ENCODE measurements at places on chromosomes 12 and 14.

DNA sequence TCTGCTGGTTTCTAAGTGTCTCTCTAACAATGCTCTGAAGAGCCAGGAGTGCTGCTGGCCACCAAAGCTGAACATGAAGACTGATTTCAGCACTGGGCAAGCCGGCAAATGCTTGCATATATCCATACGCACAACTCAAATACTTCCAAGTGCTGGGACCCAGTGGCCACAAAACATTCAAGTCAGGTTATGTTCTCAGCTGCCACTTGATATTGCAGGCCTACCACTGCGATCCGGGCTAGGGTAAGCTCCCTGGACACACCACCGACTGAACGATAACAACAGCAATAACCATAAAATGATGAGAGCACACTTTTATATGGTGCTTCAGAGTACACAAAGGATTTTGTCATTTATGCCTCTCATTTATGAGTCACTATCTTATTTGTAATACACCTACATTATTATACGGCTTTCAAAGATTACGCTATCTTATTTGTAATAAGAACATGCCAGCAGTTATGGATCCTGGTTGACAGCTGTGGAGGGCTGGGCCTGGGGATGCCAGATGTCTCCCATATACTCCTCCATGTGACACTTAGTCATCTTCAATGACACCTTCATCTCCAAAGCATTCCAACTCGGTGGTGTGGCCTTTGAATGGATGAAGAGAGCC lies 35.5 kb downstream of the CRACR2A start:
- DNase-seq, result no peak

- no peak for DNase-seq
These were observed 73.4 kb downstream of the CAPZA3 start for GRCh38 chr12:18811273-18811672.

DNA sequence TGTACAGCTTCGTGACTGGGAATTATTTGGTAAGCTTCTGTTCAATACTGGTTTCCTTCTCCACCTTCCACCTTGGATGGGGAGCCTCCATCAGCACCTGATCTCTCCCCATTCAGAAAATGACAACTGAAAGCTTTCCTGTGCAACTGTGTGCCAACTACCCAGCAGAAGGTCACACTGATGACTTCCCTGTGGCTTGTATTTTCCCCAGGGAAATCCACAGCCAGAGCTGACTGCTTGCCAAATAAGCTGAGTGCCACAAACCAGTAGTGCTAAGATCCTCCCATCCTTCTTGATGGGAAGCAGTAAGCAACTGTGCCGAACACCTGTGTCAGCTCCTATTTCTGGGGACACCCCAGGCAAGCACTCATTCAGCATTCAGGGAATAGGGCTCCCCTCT lies 257.2 kb upstream of the SOX5 start:
- DNase-seq, result no peak

DNA sequence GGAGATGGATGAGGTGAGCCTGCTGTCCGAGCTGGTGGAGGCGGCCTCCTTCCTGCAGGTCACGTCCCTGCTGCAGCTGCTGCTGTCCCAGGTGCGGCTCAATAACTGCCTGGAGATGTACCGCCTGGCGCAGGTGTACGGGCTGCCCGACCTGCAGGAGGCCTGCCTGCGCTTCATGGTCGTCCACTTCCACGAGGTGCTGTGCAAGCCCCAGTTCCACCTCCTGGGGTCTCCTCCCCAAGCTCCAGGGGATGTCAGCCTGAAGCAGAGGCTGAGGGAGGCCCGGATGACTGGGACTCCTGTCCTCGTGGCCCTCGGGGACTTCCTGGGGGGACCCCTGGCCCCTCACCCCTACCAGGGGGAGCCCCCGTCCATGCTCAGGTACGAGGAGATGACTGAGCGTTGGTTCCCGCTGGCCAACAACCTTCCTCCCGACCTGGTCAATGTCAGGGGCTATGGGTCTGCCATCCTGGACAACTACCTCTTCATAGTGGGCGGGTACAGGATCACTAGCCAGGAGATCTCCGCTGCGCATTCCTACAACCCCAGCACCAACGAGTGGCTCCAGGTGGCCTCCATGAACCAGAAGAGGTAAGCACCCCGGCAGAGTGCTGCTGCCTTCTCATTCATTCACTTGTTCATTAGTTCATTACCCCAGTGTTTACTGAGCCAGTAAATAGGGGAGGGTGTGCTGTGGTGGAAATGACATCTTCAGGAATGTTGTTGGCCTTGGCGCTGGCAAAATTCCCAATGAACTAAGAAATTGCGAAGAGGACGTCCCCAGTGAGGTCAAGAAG lies 774 bp upstream of the MANSC4 start:
- DNase-seq, result peak; percentile 43

DNA sequence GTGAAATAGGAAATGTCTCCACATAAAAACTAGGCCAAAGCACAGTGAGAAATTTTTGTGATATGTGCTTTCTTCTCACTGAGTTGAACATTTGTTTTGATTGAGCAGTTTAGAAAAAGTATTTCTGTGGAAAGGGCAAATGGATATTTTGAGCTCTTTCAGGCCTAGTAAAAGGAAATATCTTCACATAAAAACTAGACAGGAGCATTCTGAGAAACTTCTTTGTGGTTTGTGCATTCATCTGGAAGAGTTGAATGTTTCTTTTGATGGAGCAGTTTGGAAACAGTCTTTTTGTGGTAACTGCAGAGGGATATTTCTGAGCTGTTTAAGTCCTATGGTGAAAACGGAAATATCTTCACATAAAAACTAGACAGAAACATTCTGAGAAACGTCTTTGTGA lies 582.7 kb upstream of the ALG10B start:
- DNase-seq, result no peak

GRCh38 chr14:20934148-20934762 lies 21.0 kb upstream of the RNASE2 start:
- DNase-seq, result peak; percentile 31

- DNase-seq, result peak; percentile 88
These were observed 1.6 kb upstream of the TXNRD1 start for GRCh38 chr12:104213952-104214351.

- DNase-seq, result no peak
These were observed 168.1 kb downstream of the SLC38A4 start for GRCh38 chr12:46657453-46658411.

GRCh38 chr14:103597623-103598377 lies 31.2 kb upstream of the KLC1 start:
- DNase-seq, result peak; percentile 97

- no peak for DNase-seq
These were observed 74.9 kb upstream of the BCAT1 start for GRCh38 chr12:25023808-25024207.

GRCh38 chr12:90757957-90758356 lies 197.0 kb downstream of the CCER1 start:
- no peak for DNase-seq

DNA sequence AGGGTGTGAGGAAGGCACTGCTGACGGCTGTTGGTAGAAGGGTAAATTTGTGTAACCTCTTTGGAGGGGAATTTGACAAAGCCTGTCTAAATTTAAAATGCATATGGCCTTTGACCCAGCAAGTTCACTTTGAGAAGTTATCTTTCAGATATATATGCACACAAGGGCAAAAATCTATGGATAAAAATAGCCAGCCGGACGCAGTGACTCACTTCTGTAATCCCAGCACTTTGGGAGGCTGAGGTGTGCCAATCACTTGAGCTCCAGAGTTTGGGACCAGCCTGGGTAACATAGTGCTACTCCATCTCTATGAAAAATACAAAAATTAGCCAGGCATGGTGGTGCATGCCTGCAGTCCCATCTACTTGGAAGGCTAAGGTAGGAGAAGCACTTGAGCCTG lies 13.4 kb downstream of the UBC start:
- no peak for DNase-seq

DNA sequence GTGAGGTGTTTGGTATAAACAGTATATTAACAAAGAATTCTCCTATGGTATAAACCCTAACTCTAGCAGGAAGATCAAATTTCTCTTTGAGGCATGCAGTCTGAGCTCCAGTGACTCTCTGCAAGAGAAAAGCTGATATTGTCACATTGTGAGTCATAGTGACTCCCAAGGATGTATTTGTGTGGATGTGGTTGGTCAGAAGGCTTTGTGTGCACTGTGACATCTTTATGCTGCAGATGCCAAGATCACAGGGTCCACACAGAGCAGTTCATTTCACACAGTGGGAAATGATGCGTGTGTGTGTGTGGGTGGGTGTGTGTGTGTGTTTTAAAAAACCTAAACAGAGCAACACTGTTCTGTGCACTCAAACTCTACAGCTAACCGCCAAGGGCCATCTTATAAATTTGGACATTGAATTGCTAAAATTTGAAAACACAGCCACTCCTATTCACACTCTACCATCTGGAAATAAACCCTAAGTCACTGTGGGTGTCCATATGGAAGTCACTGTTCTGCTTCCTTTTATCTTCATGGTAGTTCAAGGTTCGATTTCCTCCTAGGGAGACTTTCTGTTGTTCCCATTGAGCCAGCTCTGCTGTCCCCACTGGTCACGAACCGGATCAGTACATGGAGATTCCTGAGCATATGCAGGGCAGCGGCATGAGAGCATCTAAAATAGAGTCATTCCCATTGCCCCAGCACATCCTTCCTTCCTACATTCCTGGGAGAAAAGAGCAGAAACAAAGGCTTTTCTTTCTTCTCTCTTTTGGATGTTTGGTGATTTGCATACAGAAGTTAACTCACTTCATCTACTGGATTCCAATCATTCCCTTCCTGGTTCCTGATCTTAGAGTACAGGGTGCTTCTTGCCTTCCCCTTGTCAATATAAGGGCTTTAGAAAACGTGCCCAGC lies 727.6 kb downstream of the DIO2 start:
- no peak for DNase-seq

DNA sequence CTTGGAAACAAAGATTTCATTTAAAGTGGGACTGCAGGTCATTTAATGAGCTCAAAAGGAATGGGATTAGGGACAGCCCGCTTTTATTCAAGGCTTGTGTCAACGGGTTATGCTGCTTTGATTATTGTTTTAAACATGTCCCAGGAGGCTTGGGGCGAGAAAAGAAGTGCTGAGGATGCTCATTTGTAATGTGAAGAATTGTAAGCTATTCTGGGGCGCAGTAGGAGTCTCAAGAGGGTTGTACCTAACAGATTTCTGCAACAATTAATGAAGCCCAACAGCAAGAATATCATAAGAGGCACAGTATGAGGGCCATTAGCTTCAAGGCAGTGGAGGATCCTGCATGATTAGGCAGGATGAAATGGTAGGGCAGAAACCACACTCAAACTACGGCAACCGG lies 122.5 kb downstream of the KTN1 start:
- DNase-seq, result no peak

DNA sequence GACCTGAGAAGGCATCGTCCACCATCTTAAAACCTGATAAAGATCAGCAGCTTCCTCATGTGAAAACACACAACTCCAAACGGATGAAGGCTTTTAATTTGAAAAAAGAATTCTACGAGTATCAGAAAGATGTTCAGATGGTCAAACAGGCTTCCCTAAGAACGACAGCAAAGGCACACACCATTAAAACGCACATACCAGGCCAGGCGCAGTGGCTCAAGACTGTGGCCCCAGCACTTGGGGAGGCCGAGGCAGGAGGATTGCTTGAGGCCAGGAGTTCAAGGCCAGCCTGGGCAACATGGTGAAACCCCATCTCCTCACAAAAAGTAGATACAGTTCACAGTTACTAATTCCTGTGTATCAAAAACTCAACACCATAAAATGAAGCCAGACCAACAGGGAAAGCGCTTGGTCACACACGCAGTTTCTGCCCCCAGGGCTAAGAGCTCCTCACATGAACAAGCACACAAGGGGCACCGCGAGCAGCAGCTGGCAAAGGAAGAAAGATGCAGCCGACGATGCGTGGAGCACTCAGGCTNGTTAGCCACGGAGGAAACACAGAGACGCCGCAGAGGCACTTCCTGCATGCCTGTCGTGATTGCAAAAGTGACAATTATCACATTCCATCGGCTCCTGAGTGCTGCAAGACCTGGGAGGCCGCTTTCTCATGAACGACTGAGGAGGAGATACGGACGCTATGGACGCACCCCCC lies 78.0 kb downstream of the NOC4L start:
- peak; percentile 38 for DNase-seq

- no peak for DNase-seq
These were observed 80.0 kb upstream of the STAC3 start for GRCh38 chr12:57330992-57331391.

- no peak for DNase-seq
These were observed 124.4 kb downstream of the RIMBP2 start for GRCh38 chr12:130591736-130592135.

DNA sequence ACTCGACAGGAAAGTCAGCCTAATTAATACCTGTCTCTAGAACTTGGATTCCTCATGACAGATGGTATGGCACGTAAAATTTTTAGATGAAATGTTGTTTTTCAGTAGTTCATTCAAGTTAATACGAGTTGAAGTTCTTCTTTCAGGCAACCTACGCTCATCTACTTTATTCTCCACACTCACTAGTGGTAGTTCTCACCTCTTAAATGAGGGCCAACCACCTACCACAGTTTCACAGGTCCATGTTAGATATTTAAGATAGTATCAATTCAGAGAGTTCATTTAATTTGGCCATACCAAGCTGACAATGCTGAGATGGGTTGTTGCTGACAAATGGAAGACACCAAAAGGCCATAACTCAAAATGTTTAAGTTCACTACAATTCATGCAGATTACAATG lies 50.6 kb downstream of the NIN start:
- no peak for DNase-seq

GRCh38 chr14:70057519-70058136 lies 131.1 kb downstream of the SLC8A3 start:
- DNase-seq, result no peak

GRCh38 chr12:75690296-75690955 lies 179.0 kb upstream of the KRR1 start:
- DNase-seq, result peak; percentile 89

DNA sequence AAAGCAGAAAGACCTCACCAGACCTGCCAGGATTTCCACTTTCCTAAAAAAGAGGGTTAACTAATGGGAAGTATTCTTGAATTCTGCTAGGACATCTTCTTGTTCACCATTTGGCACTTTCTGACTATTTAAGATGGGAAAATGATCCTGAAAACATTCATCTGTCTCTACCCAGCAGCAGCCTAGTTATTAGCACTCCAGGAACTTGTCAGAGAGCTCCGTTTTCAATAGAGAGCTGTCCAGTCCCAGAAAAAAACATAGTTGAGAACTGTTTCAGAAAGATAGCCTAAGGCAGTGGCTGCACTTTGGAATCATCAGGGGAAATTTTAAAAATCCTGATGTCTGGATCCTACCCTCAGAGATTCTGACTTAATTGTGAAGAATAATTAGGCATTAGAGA lies 22.1 kb upstream of the CEP83 start:
- DNase-seq, result no peak

DNA sequence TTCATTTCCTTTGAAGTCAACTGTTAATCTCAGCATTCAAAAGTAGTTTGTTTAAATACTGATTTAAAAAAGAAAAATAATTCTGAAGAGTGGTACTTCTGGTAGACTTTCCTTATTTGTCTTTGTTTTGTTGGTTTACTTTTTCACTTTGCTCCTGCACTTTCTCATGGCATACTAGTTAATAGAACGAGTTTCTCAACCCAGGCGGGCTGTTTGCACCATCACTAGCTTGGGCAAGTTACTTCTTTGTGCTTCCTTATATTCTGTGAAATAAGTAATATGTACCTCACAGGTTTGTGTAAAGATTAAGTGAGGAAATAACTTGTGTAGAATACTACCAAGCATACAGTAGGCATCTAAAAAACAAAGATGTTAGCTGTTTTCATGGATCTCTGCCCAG lies 45.5 kb downstream of the SLC38A6 start:
- DNase-seq, result no peak

GRCh38 chr12:42124764-42125387 lies 19.8 kb downstream of the GXYLT1 start:
- DNase-seq, result no peak

- no peak for DNase-seq
These were observed 267.3 kb upstream of the PDE3A start for GRCh38 chr12:20101046-20101445.

All from AG08395 (cell line).